ENCODE measurements at places on chromosomes 3 and 15.

DNA sequence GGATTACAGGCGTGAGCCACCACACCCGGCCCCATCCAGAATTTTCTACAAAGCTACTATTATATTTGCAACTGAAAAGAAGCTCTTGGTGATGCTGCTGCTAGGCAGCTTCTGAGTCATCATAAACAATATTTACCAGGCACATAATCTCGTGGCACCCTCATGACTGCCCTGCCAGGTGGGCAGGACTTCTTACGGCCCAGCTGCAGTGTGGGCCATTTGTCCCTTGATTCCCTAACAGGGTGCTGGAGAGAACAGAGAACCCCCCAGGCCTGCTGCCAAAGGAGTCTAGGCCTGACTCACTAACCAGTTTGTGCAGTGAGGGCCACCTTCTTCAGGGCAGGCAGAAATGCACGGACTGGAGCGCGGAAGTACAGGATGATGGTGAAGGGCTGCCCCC lies 4.9 kb downstream of the EPB42 start:
- no peaks in the 10 kb centered on the region for H3K36me3 ChIP-seq
- no peaks in the 10 kb centered on the region for H3K4me1 ChIP-seq
- no peak overlapping the region for H3K27ac ChIP-seq
- DNase-seq = no peak
- H3K27me3 ChIP-seq = no peaks in the 10 kb centered on the region

GRCh38 chr15:65163041-65163440 lies 22.1 kb downstream of the CLPX start:
- peak overlapping the region; percentile 45 for H3K27ac ChIP-seq
- no peak overlapping the region for H3K4me3 ChIP-seq
- no peak for DNase-seq
- H3K36me3 ChIP-seq = peaks cover 2% of the 10 kb centered on the region
- peaks cover 26% of the 10 kb centered on the region for H3K4me1 ChIP-seq
- no peaks in the 10 kb centered on the region for H3K27me3 ChIP-seq

- no peaks in the 10 kb centered on the region for H3K4me1 ChIP-seq
- DNase-seq = no peak
- H3K4me3 ChIP-seq = no peak overlapping the region
- no peak overlapping the region for H3K27ac ChIP-seq
- no peaks in the 10 kb centered on the region for H3K27me3 ChIP-seq
Measured at GRCh38 chr3:55511895-55512570, 24.9 kb upstream of the WNT5A start.

- no peaks in the 10 kb centered on the region for H3K27me3 ChIP-seq
- H3K4me3 ChIP-seq = no peak overlapping the region
- DNase-seq = no peak
- no peaks in the 10 kb centered on the region for H3K36me3 ChIP-seq
Measured at GRCh38 chr3:8223766-8224165, 277.9 kb upstream of the LMCD1 start.

DNA sequence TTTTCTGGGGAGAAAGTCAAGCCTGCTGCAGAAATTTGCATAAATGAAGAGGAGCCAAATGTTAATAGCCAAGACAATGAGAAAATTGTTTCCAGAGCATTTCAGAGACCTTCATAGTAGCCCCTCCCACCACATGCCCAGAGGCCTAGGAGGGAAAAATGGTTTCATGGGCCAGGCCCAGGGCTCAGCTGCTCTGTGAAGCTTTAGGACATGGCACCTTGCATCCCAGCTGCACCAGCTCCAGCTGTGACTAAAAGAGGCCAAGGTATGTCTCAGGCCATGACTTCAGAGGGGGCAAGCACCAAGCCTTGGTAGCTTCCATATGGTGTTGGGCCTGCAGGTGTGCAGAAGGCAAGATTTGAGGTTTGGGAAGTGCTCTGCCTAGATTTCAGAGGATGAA lies 258.8 kb upstream of the SATB1 start:
- H3K36me3 ChIP-seq = no peaks in the 10 kb centered on the region
- H3K27me3 ChIP-seq = no peaks in the 10 kb centered on the region
- H3K4me1 ChIP-seq = no peaks in the 10 kb centered on the region
- no peak overlapping the region for H3K4me3 ChIP-seq
- no peak overlapping the region for H3K27ac ChIP-seq

DNA sequence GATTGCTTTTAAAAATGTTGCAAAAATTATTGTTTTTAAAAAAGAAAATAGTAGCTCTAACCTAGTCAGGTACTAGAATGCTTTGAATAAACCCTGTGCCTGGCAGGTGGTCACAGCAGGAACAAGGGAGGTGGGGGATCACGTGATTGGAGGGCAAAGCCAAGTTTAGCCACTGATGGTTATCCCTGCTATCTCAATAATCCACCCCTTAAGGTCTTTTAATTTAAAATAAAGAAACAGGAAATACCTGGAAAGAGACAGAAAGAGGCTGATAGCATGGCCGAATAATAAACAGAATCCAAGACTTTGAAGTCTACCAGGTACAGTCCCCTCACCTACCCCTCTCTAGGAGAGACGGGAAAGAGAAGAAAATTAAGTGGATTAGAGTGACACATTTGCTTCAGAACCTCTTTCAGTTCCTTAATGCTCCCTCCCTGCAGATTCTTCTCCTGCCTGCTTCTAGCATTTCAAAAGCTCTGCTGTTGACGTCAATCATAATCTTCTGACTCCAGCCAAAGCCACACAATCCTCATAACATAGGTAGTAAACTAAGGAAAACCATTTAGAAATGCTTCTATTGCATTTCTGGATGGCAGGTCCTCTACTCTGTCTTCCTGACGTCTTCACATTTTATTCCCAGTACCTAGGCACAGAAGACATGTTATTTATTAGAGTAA lies 303.4 kb upstream of the MME start:
- H3K4me1 ChIP-seq = peaks cover 15% of the 10 kb centered on the region

GRCh38 chr3:59425942-59426341 lies 376.1 kb upstream of the CFAP20DC start:
- no peaks in the 10 kb centered on the region for H3K4me1 ChIP-seq
- H3K36me3 ChIP-seq = no peaks in the 10 kb centered on the region
- H3K27ac ChIP-seq = no peak overlapping the region
- no peak overlapping the region for H3K4me3 ChIP-seq

- H3K4me3 ChIP-seq = no peak overlapping the region
- H3K27me3 ChIP-seq = no peaks in the 10 kb centered on the region
- no peak for DNase-seq
- H3K4me1 ChIP-seq = peaks cover 26% of the 10 kb centered on the region
- no peak overlapping the region for H3K27ac ChIP-seq
Measured at GRCh38 chr15:78049691-78050440, 27.6 kb downstream of the TBC1D2B start.

- no peaks in the 10 kb centered on the region for H3K36me3 ChIP-seq
- H3K27me3 ChIP-seq = no peaks in the 10 kb centered on the region
- H3K4me1 ChIP-seq = no peaks in the 10 kb centered on the region
Measured at GRCh38 chr15:36769098-36769497, 189.7 kb downstream of the CDIN1 start.

DNA sequence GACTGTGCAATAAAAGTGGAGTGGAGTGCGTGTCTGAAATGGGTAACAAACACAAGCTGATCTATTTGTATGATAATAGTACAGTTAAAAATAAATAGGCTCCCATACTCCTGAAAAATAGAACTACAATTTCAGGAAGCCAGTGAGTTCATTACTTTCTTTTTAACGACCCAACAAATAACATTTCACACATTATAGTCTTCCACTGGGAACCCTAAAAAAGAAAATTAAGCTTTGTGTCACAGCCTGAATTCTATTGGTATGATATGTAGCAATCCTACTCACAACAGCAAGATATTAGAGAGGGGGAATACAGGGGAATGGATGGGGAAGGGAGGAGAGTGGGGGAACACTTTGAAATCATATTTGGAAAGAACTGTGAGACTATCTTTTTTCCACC lies 156.9 kb upstream of the CNTN3 start:
- H3K4me3 ChIP-seq = no peak overlapping the region
- H3K27me3 ChIP-seq = no peaks in the 10 kb centered on the region
- DNase-seq = no peak

DNA sequence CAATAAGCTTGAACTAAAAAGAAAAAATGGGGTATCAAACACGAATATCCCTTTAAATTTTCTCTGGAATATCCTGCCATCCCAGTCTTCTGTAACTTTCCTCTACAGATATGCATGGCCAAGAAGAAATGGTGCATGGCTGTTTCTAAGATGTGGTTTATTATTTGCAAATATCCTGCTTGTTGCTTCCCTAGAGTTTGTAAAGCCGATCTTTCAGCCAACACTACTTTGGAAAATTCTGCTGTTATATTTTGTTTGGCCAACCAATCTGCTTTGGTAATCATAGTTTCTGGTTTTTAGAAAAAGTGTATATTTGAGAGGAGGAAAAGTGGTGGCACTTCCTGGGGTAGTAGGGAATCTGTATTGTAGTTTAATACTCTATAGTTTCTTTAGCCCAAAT lies 13.9 kb downstream of the PHLDB2 start:
- no peak for DNase-seq
- no peaks in the 10 kb centered on the region for H3K4me1 ChIP-seq

DNA sequence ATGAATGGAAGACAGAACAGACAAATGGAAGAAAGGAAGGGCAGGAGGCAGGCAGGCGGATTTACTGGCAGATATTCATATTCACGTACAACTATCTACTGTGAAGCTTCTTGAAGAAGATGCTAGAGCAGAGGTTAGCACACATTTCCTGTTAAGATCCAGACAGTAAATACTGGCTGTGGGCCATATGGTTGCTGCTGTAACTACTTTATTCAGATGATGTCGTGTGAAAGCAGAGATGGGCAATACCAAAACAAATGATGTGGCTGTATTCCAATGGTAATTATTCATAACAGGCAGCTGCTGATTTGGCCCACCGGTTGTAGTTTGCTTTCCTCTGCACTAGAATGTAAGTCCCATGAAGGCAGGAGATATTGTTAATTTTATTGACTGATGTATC lies 115.7 kb upstream of the PRTG start:
- no peak overlapping the region for H3K27ac ChIP-seq
- H3K4me1 ChIP-seq = no peaks in the 10 kb centered on the region

GRCh38 chr15:72685301-72685924 lies 569 bp downstream of the HIGD2B start:
- DNase-seq = no peak
- no peaks in the 10 kb centered on the region for H3K36me3 ChIP-seq
- peak overlapping the region; percentile 88 for H3K27ac ChIP-seq
- peaks cover 12% of the 10 kb centered on the region for H3K4me1 ChIP-seq
- peak overlapping the region; percentile 83 for H3K4me3 ChIP-seq

GRCh38 chr15:43911235-43911781 lies 84.5 kb downstream of the WDR76 start:
- no peak overlapping the region for H3K4me3 ChIP-seq
- no peaks in the 10 kb centered on the region for H3K4me1 ChIP-seq
- no peaks in the 10 kb centered on the region for H3K27me3 ChIP-seq
- DNase-seq = no peak
- H3K27ac ChIP-seq = no peak overlapping the region

DNA sequence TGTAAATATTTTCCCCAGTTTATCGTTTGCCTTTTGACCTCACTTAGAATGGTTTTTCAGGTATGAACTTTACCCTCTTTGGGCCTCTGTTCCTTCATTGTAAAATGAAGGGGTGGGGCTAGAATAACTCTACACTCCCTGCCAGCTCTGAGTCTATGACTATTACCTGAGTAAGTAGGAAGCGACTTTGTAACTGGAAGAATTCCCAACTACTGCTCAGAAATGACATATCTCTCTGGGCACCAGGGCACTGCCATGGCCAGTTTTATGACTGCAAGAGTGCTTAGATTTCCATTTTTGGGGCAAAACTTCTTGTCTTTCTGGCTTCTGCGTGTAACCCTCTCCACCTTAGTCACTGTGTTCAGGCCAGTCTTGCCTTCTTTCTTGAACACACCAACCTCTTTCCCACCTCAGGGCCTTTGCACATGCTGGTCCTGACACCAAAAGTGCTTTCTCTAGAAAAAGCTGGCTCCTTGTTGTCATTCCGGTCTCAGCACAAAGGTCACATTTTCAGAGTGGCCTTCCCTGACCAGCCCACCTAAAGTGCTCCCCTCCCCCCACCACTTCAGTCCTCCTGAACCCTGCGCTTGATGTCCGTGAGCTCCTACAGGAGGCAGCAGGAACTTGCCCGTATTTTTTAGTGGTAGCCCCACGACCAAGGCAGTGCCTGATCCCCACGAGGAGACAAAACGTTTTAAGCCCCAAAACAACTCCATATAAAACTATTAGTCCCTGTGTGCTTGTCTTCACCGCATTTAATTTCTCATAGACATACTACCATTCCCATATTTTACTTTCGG lies 25.6 kb downstream of the CDCP1 start:
- no peak for DNase-seq
- H3K27ac ChIP-seq = peak overlapping the region; percentile 92
- H3K27me3 ChIP-seq = no peaks in the 10 kb centered on the region
- peaks cover 54% of the 10 kb centered on the region for H3K4me1 ChIP-seq
- no peaks in the 10 kb centered on the region for H3K36me3 ChIP-seq

DNA sequence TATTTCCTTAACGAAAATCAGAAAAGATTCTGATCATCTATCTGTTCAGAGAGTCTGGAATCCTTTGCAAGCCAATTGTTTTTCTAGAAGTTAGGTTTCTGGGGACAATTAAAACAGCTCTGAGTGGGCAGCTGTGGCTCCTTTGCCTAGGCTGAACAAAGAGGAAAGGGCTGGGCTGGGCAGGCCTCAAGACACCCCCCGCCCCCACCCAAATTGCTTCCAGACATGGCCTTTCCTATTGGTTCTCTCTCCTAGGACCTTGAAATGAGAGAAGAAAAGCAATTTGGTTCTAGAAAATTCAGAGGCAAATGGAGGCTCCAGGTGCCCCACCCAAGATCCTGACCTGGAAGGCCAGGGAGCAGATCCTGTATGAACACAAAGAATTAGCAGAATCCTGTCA lies 2.3 kb upstream of the ADPGK start:
- H3K27me3 ChIP-seq = no peaks in the 10 kb centered on the region
- peak overlapping the region; percentile 96 for H3K27ac ChIP-seq
- H3K4me3 ChIP-seq = no peak overlapping the region
- peaks cover 20% of the 10 kb centered on the region for H3K4me1 ChIP-seq

- no peaks in the 10 kb centered on the region for H3K27me3 ChIP-seq
- no peaks in the 10 kb centered on the region for H3K36me3 ChIP-seq
- DNase-seq = no peak
- peak overlapping the region; percentile 13 for H3K27ac ChIP-seq
Measured at GRCh38 chr3:5190147-5190791, 2.8 kb downstream of the EDEM1 start.

GRCh38 chr15:101436526-101436925 lies 53.0 kb downstream of the PCSK6 start:
- no peak overlapping the region for H3K4me3 ChIP-seq
- DNase-seq = no peak
- H3K36me3 ChIP-seq = peaks cover 5% of the 10 kb centered on the region
- no peak overlapping the region for H3K27ac ChIP-seq
- H3K4me1 ChIP-seq = peaks cover 14% of the 10 kb centered on the region
- no peaks in the 10 kb centered on the region for H3K27me3 ChIP-seq

- H3K4me3 ChIP-seq = no peak overlapping the region
- no peaks in the 10 kb centered on the region for H3K4me1 ChIP-seq
- no peaks in the 10 kb centered on the region for H3K27me3 ChIP-seq
- DNase-seq = no peak
- no peak overlapping the region for H3K27ac ChIP-seq
Measured at GRCh38 chr3:6644070-6644929, 216.6 kb upstream of the GRM7 start.

GRCh38 chr3:189901481-189901880 lies 219.2 kb downstream of the P3H2 start:
- no peak for DNase-seq
- H3K4me1 ChIP-seq = no peaks in the 10 kb centered on the region
- no peak overlapping the region for H3K4me3 ChIP-seq
- no peak overlapping the region for H3K27ac ChIP-seq
- no peaks in the 10 kb centered on the region for H3K36me3 ChIP-seq

- H3K4me1 ChIP-seq = peaks cover 4% of the 10 kb centered on the region
- no peak overlapping the region for H3K4me3 ChIP-seq
- no peak for DNase-seq
- no peak overlapping the region for H3K27ac ChIP-seq
- H3K36me3 ChIP-seq = no peaks in the 10 kb centered on the region
Measured at GRCh38 chr3:16319723-16320122, 54.7 kb downstream of the OXNAD1 start.
